ENCODE measurements at places on chromosomes 13 and 19.
A peak's percentile ranks its signal among the peaks of the same experiment; 100 is the strongest.

GRCh38 chr19:57406516-57407123 lies 4.3 kb upstream of the ZNF17 start:
- peak; percentile 30 for DNase-seq

GRCh38 chr19:29840066-29840950 lies 28.5 kb downstream of the CCNE1 start:
- no peak for DNase-seq

DNA sequence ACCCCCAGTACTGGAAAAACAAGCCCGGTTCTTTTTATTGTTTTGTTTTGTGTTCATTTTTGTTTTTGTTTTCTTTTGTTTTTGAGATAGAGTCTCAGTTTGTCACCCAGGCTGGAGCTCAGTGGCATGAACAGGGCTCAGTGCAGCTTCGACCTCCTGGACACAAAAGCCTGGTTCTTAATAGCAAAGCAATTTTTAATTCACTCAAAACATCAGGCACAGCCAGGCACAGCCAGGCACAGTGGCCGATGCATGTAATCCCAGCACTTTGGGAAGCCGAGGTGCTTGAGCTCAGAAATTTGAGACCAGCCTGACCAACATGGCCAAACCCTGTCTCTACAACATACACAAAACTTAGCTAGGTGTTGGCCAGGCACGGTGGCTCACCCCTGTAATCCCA lies 30.7 kb downstream of the INSR start:
- DNase-seq = no peak

GRCh38 chr13:40077396-40078027 lies 422.1 kb downstream of the COG6 start:
- DNase-seq = no peak

DNA sequence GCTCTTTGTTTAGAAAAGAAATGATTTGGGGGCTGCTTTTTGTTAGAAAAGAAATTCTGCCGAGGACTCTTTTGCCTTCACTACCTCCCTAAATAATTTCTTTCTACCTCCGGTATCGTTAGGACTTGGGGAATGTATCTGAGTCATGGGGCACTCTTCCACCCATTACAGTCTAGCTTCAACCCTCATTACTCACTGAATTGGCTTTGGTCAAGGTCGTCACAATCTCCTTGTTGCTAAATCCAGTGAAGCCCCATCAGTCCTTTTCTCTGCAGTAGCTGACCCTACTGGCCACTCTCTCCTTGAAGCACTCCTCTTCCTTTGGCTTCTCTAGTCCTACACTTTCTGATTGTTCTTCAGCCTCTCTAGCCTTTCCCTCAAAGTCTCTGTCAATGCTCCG lies 34.0 kb downstream of the WDR87 start:
- no peak for DNase-seq

- no peak for DNase-seq
Observed at GRCh38 chr13:114102131-114102520, 30.3 kb downstream of the RASA3 start.

Data from amniotic stem cell (primary cell).